ENCODE measurements at places on chromosomes 2 and 18.

DNA sequence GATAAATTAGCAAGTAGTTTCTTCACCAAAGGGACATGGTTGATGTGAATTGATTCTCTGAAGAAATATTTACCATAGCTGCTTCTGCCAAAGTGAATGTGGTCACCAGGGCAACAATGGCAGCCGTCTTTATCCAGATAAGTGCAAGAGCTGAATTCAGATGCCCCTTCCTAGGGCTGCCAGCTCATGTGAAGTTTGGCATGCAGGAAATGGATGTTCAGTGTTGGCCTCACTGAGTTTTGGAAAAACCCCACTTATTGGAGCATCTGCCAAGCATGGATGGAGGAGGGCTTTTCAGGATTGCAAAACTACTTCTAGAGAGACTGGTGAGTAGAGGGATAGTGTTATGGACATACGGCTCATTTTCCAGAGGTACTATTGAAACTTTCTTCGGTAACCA, 80.8 kb downstream of the FMNL2 start:
- no peak for DNase-seq

GRCh38 chr2:30491225-30491624, 44.2 kb downstream of the LCLAT1 start:
- DNase-seq = no peak

GRCh38 chr2:24720310-24720709, 72.9 kb downstream of the PTRHD1 start:
- no peak for DNase-seq

- no peak for DNase-seq
Observed at GRCh38 chr2:215811003-215811402, 202.3 kb downstream of the MREG start.

DNA sequence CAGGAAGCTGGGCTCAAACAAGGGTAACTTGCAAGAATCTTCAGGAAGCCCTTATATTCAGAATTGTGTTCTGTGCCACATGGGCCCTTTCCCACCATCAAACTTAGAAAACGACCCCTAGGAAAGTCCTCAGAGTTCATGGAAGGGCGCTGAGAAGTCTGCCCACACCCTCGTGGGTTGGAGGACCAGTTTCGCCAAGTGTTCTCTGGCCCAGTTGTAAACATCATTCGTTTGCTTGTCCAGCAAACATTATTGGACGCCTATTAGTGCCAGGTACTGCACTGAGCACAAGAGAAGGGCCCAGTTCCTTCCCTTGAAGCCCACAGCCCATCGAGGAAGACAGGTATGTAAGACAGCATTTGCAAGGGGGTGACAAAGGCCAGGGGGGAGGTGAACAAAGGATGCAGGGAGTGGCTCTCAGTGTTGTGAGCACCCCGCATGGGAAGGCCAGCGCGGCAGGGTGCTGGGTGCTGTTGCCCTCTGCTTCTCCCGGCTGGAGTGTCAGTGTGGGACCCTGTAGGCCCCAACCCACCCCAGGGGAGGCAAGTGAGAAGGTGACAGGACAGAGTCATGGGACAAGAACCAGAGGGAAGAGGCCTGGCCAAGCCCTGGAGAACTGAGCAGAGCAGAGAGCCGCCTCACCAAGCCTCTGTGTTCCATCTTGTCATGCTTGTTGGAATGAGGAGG, 60.2 kb upstream of the ALPP start:
- no peak for DNase-seq

DNA sequence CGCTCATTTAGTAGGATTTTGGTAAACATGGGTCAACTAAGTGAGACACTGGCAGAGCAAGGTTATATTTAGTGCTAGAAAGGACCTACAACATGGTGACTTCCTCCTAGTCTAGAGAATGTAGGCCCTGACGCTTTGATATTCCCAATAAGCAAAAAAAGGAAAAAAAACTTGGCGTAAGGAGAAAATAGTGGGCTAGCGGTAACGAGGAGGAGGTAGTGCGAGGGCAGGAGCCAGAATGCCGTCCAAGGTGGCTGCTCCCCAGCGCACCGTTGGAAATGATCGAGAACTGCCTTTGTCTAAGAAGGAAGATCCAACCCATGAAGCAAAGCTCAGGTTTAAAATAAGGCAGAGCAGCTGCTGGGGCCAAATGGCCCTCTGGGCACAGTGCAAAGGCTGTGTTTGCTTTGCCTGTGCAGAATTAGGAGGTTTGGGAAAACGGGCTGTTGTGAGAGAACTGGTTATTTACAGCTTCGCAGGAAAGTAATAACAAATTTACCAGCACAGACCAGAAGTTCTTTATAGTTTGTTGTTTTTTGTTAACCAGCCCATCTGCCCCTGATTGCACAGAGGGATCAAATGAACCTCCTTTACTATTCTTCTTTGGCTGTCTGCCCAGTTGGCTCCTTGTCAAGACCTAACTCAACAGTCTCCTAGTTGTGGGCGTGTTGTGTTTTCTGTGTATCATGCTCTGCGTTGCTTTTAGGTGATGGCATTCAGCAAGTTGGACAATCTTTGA, 86.6 kb downstream of the ITGB1BP1 start:
- no peak for DNase-seq

GRCh38 chr2:236954641-236955040, 131.0 kb upstream of the COPS8 start:
- no peak for DNase-seq

DNA sequence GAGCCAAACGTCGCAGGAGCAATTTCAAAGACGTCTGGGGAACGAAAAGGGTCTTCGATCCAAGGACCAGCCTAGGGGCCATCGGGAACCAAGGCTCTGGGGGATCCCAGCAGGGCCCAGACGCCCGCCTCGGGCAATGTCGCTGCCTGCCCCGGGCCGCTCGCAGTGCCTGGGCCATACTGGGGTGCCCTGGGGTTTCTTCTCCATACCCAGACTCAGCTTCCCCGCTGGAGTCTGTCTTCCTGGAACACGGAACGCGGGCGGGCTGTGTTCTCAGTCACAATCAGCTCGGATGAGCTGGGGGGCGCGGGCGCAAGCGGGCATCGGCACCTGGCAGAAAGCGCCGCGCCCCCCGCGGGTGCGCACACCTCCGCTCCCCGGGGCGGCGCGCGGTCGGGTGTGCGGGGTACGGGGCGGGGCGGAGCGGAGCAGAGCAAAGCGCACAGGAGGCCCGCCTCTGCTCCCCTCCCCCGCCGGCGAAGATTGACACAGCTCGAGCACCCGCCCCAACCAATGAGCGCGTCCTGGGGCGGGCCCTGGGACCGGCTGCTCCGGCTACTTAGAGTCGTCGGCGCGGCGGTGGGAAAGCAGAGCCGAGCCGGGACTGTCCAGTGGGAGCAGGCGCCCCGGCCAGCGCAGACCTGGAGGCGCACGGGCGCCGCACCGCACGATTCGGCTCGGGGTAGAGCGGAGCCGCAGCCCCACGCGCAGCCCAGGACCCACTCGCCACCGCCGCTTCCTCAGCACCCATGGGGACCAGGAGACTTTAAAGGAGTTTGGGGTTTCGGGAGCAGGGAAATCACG, at the start of gene LRATD1:
Gene LRATD1, plus strand, starts transcription at position 585 of the 804 bp plus-strand sequence. CDS start 1,263 bp downstream, outside the sequence.
- no peak for DNase-seq

- no peak for DNase-seq
Observed at GRCh38 chr18:12393998-12394397, 13.7 kb upstream of the PRELID3A start.

DNA sequence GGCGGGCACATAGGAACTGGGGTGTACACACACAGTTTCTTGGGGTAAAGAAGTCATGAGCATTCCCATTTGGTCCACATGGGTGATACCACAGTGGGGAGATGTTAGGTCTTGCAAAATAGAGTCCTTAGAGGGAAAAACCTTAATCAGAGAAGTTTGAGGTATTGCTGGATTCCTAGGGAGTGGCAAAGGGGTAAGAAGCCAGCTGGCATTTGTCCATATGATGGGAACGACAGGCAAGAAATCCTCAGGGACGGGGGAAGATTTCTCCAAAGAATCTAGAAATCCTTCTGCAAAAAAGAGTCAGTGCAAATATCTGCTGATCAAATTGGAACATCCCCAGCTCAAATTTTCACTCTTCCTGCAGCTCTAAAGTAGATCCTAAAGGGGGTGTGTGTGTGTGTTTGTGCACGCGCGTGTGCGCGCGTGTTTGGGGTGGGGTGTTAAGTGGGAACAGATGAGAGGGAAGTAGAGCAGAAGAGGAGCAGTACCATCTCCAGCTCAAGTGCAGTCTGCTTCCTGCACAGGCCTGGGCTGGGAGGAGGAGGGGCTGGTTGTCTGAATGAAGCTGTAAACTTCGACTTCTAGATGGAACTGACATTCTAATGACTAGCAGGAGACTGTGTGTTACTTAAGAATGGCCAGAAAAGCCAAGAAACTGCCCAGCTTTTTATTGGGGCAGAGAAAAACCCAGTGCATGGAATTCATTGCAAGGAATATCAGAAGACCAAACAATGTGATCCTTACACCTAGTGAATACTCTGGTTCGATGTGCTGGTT, 168.0 kb downstream of the SPP2 start:
- no peak for DNase-seq

- DNase-seq = no peak
Observed at GRCh38 chr2:58992062-58992706, 751.1 kb upstream of the FANCL start.
